ENCODE measurements at places on chromosomes 11 and 22.

DNA sequence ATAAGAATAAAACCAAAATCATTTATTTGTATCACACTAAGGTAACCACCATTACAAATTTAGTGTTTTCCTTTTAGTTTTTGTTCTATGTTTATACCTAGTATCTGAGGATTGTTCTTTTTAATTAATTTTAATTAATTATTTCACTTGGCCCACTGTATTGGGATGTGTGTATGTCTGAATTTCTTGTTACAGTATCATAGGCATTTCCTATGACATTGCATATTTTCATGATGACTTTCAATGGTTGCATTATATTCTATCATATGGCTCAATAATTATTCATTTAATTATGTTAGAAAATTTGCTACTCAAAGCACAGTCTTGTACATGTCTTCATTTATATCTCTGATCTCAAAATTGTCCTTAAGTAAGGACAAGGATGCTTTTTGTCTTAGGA lies 41.0 kb downstream of the C11orf71 start:
- DNase-seq: no peak

- DNase-seq: no peak
Observed at GRCh38 chr11:132855516-132855915, 676.8 kb downstream of the OPCML start.

- no peak for DNase-seq
Observed at GRCh38 chr11:77548552-77549445, 41.0 kb upstream of the AQP11 start.

GRCh38 chr11:82465481-82465880 lies 268.2 kb downstream of the FAM181B start:
- DNase-seq: no peak

- DNase-seq: no peak
Observed at GRCh38 chr22:29030618-29031226, 30.9 kb downstream of the C22orf31 start.

- no peak for DNase-seq
Observed at GRCh38 chr11:86702220-86702983, 30.0 kb upstream of the ME3 start.

- no peak for DNase-seq
Observed at GRCh38 chr11:986270-986951, 50.1 kb downstream of the MUC6 start.

DNA sequence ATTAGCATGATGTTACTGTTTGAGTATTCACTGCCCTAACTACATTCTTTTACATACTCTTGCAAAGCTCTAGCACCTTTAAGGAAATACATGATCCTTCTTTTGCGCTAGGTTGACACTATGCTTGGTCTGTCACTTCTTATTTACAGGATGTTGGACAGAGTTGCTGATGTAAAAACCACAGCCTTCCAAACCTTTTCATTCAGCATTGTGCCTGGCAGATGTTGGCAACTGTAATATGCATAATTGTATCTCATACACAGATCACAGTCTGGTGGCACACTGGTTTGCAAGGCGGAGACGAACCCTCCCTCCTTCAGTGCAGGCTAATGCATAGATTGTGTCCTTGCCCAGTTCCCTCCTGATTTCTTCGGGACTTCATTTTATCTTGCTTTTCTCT lies 224.1 kb downstream of the SNX19 start:
- no peak for DNase-seq

DNA sequence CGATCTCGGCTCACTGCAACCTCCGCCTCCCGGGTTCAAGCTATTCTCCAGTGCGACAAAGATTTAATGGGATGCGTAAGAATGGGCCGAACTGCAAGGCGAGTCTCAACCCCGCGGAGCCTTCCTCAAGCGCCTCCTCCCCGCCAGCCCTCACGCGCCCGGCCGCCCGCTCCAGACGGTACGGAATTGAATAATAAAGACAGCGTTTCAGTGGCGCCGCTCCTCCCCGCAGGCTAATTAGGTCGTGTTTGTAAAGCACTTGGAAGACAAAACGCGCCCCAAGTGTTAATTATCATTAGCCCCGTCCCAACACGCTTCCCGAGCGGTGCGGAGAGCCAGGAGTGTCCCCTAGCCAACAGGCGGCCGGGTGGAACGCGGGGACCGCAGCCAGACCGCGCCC lies 192.0 kb downstream of the BUD13 start:
- DNase-seq: no peak

GRCh38 chr22:49432211-49432896 lies 395.3 kb downstream of the BRD1 start:
- no peak for DNase-seq

- DNase-seq: no peak
Observed at GRCh38 chr11:122309262-122309925, 193.4 kb upstream of the BLID start.

- DNase-seq: no peak
Observed at GRCh38 chr22:49701380-49702067, 126.1 kb downstream of the BRD1 start.

GRCh38 chr22:25760848-25761595 lies 19.0 kb downstream of the MYO18B start:
- DNase-seq: no peak

DNA sequence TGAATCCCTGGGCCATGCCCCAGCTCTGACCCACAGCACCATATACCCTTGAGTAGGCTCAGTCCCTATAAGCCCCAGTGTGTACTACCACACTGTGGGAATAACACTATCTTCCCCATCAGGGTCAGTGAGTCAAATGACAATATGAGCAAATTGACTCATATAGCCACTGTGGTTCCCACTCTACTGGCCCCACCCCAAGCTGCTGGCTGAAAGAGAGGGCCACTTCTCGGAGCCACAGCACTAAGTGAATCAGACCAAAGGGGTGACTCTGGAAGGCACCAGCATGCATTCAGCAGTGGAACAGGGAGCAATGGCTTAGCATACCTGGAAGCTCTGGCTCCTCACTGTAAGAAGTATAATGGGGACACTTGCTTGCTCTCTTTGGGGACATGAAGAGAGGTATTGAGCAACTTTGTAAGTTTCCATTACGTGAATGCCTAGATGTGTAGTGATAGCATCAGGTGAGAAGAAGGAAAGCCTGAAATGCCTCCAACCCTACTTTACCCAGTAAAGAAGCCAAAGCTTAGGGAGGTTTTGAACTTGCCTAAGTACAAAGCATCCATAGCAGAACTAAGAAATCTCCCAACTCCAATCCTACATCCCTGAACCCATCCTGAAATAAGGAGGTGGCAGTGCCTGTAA lies 13.5 kb downstream of the CD59 start:
- DNase-seq: no peak

DNA sequence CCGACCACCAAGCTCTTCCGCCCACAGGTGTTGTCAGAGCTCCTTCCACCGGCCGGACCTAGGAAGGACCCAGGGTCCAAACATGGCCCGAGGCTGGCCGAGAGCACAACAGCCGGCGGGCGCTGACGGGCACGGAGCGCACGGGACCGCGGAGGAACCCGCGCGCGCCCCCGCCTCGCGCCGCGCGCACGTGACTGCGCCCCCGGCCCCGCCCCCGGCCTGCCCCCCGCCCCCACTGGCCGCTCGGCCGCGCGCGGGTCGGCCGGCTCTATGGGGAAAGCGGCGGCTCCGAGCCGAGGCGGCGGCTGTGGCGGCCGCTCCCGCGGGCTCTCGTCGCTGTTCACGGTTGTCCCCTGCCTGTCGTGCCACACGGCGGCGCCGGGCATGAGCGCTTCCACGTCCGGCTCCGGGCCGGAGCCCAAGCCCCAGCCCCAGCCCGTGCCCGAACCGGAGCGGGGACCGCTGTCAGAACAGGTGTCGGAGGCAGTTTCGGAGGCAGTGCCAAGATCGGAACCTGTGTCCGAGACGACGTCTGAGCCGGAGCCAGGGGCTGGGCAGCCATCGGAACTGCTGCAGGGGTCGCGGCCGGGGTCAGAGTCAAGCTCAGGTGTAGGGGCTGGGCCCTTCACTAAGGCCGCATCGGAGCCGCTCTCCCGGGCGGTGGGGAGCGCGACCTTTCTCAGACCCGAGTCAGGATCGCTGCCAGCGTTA lies at the start of gene OSBP2:
TSS of gene OSBP2 (plus strand) at position 235 of the 711 bp plus-strand sequence. CDS start at position 271, 36 bp downstream.
- no peak for DNase-seq

DNA sequence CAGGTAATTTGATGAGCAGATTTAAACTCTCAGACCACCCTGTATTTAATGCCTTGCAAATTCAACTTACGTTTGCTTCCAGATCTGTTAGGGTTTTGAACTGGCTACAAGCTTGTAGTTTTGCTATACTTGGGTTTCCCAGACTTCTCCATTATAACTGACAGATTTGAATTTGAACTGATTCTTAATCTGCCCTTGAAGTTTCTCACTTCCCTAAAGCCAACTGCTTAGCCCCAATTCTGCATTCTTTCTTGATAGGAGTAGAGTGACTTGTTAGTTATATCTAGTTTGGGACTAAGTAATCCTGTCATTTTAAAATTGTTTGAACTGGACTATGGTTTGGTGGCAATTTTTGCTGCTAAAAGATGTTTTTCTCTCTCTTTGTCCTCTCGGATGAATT lies 9.7 kb downstream of the LAYN start:
- no peak for DNase-seq

DNA sequence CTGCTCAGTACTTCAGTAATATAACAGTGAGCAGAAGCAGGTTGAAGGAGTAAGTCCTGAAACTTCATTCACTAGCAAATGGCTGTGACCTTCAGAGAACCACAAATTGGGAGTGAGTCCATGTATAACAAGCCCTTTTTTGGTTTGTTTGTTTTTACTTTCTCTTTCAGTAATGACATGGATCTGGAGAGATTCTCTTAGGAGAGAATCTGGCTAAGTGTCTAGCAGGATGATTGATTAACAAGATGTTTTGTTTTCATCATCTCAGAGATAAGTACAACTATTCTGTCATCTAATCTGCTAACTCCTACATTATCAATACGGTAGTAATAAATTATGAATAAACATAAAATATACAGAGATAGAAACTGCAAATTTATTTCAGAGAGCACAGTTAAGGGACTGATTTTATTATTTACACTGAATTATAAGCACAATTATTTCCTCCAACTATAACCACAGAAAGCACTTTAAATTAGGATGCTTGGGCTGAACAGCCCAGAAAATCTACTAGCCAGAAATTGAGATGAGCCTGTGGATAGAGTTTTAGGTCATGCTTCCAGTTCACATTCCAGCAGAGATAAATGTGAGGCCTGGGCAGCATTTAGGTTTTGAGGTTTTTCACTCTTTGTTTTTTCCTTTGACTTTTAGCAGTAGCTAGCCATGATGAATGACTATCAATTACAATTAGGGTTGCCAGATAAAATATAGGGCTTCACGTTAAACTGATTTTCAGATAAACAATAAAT lies 429.3 kb upstream of the FAT3 start:
- DNase-seq: no peak

DNA sequence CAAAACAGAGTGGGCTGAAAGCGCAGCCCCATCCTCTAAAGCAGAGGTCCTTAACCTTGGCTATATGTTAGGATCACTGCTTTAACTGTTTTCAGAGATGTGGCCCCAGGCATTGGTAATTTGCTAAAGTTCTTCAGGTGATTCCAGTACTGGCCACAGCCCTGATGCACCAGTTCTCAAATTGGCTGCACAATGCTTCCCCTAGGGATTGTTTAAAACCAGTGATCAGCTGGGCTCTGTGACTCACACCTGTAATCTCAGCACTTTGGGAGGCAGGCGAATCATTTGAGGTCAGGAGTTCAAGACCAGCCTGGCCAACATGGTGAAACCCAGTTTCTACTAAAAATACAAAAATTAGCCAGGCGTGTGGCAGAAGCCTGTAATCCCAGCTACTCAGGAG lies 8.4 kb upstream of the IRAG1 start:
- DNase-seq: no peak

DNA sequence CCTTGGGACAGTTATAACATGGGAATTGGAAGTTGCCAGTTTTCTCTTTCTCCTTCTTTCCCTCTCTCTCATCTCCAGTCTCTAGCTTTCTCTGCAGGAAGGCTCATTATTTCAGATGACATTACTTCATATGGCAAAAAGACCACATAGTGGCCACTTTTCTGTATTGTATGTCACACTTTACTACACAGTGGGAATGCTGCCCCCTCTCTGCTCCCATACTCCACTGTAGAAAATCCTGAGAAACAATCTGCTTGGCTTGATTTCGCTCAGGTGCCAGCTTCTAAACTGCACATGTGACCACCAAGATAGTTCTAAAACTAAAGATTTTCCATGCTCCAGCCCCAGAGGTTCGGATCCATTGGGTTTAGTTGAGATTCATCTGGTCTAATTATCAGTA lies 860.7 kb upstream of the CCDC90B start:
- no peak for DNase-seq

DNA sequence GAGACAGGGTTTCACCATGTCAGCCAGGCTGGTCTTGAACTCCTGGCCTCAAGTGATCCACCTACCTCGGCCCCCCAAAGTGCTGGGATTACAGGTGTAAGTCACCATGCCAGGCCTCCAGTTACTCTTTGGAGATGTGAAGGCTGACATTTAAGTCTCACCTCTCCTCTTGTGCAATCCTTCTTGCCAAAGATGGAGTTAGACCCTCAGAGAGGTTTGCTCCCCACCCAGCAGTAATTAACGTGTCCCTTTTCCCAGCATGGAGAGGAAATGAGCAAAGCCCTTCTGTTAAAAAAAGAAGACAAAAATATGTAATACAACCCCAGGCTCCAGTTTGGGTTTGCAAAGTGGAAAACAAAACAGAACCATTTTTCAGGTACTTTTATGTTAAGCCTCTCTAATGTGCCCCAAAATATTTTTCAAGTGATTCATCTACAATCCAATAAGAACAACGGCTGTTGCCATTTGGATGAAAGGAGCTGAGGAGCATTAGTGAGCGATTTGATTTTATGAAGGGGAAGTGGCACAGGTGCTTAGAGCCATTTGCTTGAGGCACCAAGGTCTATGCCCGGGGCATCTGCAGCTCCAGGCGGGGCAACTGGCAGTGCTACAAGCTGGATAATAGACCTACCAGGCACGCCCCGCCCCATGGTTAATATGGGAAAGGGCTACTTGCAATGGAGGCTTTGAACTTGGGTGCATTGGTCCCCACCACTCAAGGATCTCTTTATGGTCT lies 57.2 kb downstream of the GRIK4 start:
- DNase-seq: no peak

DNA sequence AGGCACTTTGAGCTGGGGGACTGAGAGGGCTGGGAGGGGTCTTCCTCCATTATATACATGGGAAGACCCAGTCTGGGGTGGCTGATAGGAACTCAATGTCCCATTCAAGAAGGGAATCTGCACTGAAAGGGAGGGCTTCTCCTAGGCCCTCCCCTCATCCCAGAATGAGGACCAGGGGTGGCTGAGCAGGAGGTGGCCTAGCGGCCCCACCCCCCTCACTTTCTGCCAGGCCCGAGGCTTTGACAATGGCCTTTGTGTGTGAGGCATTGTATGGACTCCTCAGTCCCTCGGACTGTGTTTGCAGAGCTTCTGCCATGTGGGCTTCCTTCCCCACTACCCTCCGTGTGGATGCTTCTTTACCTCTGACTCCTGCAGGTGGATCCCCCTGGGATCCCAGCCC lies 65.7 kb downstream of the NECTIN1 start:
- DNase-seq: no peak

- no peak for DNase-seq
Observed at GRCh38 chr22:30906411-30906810, 62.2 kb downstream of the MORC2 start.

DNA sequence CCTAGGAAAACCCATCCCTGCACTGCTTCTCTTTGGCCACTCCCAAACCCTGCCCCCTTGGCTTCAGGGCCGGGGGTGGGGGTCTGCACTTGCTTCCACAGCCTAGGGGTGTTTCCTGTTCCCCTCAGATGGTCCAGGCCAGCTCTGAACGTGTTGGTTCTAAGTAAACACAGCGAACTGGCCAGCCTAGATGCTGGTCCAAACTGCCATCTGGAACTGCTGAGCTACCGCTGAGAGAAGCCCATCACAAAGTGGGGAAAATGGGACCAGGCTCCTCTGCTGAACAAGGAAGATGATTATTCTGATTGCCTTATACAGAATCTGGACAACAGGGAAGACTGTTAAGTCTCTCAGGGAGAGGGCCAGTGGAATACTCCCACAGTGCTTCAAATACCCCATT lies 23.5 kb upstream of the YPEL1 start:
- DNase-seq: no peak
